ENCODE measurements at places on chromosomes 5 and 9.

DNA sequence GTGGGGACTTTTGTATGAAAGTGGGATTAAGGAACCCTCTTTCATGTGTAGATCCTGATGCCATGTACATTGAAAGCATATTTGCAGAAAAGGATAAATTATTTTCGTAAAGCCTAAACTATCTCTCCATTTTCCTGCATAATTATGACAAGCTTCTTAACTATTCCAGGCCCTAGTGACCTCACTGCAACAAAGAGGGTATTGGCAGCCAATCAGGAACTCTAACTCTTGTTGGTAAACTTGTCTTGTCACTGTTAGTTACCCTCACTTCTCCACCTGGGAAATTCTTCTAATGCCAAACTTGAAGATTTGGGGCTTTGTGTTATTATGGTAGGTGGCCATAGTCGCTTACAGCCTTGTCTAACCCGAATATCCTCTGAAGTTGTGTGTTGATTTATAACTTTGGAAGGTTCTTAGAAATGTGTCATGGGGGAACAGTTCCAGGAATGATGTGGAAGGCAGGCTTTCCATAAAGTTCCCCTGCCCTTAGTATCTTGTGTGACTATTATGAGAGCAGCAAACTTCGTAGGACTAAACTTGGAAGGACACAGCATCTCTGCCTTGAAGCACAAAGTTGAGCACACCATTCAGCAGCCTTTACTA lies 52.5 kb downstream of the IQGAP2 start:
- DNase-seq = no peak

GRCh38 chr5:150355791-150356190 lies 1.7 kb upstream of the TCOF1 start:
- DNase-seq = no peak

DNA sequence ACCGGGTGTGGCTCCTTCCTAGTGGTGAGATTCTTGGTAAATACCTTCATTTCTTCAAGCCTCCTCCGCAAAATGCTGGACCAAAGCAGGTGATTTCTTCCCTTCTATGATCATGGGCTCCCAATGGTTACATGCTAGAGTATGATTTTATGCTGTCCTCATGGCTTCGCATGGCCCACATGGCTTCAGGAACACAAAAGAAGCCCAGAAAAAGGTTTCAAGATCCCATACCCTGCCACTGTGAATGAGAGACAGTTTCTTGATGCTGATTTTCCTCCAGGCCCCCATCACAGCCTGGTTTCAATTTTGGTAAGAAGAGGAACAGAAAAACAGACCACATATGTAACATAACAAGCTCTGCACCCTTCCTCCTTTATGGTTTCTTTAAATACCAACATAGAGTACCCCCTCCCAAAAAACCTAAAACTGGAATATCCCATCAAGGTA lies 2.4 kb upstream of the RXFP3 start:
- DNase-seq = no peak

DNA sequence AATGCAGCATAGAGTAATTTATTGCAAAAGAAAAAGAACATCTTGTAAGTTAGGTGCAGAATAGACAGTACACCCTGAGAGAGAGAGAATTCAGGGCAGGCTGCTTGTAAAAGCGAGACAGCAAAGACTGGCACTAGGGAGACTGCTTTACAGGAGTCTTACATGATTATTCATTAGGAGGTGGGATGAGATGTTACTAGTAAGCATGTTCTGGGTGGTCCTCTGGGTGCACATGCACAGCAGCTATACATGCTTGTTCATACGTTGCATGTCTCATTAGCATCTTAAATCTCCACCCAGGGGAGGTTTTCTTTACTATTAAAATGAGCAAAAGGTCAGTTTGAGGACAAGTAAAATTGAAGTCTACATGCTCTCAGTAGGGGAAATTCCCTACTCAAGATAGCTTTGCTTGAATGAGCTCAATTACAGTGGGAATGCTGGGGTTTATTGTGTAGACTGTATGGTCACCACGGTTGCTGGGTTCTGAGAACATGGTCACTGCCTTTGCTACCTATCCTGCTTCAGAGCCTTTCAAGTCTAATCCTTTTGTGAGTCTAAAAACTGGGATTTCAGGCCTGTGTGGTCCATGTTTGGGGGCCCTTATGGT lies 60.6 kb downstream of the RGS7BP start:
- no peak for DNase-seq

GRCh38 chr5:59178071-59178470 lies 595.2 kb downstream of the RAB3C start:
- no peak for DNase-seq

DNA sequence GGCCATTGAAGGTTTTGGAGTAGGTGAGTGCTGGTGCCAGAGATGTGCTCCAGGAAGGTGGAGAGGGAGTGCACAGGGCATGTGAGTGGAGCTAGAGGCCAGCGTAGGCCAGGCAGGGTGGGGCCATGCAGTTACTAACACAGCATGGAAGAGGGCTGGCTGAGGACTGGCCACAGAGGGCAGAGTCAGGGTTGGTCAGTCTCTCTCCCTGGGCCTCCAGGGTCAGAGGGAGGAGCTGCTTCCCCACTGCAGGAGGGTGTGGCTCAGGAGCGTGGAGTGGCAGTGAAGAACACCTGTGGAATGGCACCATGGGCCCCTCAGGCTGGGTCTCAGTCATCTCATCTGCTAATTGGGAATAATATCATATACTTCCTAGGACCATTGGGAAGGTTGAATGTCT lies 167.7 kb downstream of the MACROH2A1 start:
- DNase-seq = no peak

GRCh38 chr5:191036-191948 lies at the start of gene LRRC14B:
LRRC14B (plus strand) TSS chr5:191495; CDS start chr5:191539, 44 bp downstream.
- no peak for DNase-seq

DNA sequence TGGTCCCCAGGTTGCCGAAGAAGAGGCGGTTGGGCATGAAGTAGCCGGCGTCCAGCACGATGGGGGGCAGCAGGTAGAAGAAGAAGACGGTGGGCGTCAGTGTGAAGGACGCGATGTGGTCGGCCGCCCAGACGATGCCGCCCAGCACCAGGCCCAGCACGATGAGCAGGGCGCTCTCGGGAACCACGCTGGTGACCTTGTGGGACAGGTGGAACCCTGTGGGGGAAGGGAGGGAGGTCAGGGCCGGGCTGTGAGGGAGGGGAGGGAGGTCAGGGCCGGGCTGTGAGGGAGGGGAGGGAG lies 32.4 kb downstream of the SLC9A3 start:
- DNase-seq = no peak

- DNase-seq = no peak
Measured at GRCh38 chr5:82499725-82500244, 221.6 kb upstream of the RPS23 start.

DNA sequence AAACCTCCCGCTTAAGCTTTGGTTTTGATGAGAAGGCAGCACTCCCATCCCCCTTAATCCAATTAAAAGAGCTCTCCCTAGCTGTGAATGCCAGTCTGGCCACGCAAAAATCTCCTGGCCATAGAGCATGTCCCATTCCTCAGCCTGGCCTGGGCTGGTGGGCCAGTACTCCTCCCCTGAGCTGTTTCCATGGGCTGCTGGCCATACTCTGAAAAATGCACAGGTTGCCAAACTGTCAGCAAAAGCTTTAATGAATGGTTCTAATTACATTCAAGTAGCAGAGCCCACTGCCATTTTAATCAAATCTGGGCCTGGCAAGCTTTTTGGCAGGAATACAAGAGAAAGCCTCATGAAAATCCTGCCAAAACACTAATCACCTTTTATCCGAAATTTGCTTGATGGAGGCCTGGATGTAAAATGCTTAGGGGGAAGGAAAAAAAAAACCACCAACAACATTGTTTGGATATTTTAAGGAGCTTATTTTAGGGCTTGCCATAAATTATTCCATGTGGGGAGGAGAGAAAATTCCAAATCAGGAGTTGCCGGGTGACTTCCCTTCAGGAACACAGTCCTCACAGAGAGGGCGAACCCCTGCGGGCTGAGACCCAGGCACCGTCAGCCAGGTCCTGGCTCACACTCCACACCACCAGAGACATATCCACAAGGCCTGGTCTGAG lies 243.3 kb downstream of the SEC61B start:
- DNase-seq = no peak

Data from esophagus squamous epithelium (tissue), 5 donors.